ENCODE measurements at places on chromosomes 3 and 15. TPM values are rescaled to one million over a fixed set of nuclear protein-coding genes. Genes with fewer than 3 reads are reported as not detected.

GRCh38 chr3:30471796-30472489 lies 134.5 kb upstream of the TGFBR2 start:
- DNase-seq = no peak

GRCh38 chr3:78880603-78881461 lies 887.0 kb downstream of the ROBO1 start:
- DNase-seq = no peak

DNA sequence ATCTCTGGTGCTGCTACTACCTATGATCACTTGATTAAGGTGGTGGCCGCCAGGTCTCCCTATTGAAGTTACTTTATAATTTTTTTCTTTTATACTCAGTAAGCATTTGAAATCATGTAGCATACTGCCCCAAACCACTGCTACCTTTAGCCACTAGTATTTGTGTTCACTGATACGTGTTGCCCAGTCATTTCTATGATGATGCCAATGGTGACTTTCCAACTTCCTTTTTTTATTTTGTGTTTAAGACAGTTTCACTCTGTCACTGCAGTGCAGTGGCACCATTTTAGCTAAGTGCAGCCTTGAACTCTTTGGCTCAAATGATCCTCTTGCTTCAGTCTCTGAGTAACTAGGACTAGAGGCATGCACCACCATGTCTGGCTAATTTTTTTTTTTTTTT lies 598.2 kb downstream of the NAALADL2 start:
- DNase-seq = no peak

GRCh38 chr3:88677298-88677697 lies 430.1 kb upstream of the EPHA3 start:
- no peak for DNase-seq

GRCh38 chr3:197306374-197307086 lies 8.1 kb upstream of the DLG1 start:
- no peak for DNase-seq

DNA sequence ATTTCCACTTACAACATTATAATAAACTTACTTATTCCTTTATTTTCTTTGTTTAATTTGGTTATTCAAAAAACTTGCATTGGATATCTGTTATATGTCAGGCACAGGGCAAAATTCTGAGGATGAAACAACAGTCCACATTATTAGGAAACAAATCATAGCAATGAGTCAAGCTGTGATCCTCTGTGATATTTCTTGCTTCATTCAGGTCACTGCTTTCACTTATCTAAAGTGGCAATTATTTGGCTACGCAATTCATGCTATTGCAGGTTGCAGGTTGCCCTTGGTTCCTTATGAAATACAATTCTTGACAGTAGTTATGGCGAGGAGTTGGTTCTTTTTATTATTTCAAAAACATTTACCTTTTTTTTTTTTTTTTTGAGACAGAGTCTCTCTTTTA lies 66.4 kb upstream of the CNTN6 start:
- no peak for DNase-seq

DNA sequence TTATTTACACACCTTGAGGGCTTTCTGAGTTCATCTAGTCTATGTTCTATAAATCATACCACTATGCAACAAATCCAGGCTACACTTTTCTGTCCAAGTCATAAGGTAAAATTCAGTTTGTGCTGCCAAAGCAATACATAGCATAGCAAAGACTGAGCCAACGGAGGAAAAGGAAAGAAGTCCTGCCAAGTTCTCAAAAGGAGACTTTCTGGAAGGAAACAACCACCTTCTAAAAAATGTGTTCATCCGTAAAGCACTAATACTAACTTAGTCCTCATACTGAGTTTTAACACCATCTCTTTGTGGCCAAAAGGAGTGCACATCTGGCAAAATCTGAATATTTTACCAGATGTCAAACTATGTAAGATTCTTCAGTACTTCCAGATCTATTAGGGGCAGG lies 620.2 kb downstream of the RBMS3 start:
- no peak for DNase-seq

Gene ISLR
- 11.1 TPM for total RNA-seq

Gene HESX1
- total RNA-seq = 0.77 TPM

Gene PARP14
- 13.3 TPM for total RNA-seq

Gene CACNA1D
- total RNA-seq = 1.0 TPM

Gene GOLGA8Q
- 1.1 TPM for total RNA-seq

Gene ATP13A5
- not detected for total RNA-seq

Gene ADAMTS9
- total RNA-seq = 15.1 TPM

Data from left ventricle myocardium superior (tissue), 1 donor.